GF-D8 (cell line): ENCODE measurements at places on chromosomes 11 and 22.

- peak; percentile 26 for DNase-seq
Measured at GRCh38 chr22:45997777-45998637, 21.0 kb upstream of the WNT7B start.

GRCh38 chr22:27610863-27611786 lies 190.4 kb downstream of the MN1 start:
- no peak for DNase-seq

DNA sequence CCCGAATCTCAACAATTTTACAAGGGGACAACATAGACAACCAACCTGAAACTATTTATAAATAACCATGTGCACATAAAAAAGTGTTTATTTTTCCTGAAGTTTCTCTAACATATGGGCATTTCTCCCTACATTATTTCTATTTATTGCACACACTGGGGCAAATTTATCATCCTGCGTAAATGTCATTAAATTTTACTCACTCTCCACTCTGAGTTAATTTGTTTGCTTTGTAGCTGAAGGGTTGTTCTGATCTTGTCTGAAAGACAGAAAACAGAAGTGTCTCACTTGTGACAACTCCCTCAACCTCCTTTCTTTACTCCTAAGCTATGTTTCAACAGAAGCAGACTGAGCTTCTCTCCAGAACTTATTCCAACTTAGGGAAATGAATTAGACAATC lies 194.2 kb downstream of the HIPK3 start:
- no peak for DNase-seq

- DNase-seq = no peak
Measured at GRCh38 chr11:96760815-96761214, 371.0 kb downstream of the JRKL start.

- no peak for DNase-seq
Measured at GRCh38 chr11:79699246-79699645, 258.4 kb upstream of the TENM4 start.

GRCh38 chr22:48594016-48594756 lies 1233.5 kb downstream of the BRD1 start:
- DNase-seq = no peak

GRCh38 chr11:113015098-113015455 lies 53.9 kb downstream of the NCAM1 start:
- no peak for DNase-seq

DNA sequence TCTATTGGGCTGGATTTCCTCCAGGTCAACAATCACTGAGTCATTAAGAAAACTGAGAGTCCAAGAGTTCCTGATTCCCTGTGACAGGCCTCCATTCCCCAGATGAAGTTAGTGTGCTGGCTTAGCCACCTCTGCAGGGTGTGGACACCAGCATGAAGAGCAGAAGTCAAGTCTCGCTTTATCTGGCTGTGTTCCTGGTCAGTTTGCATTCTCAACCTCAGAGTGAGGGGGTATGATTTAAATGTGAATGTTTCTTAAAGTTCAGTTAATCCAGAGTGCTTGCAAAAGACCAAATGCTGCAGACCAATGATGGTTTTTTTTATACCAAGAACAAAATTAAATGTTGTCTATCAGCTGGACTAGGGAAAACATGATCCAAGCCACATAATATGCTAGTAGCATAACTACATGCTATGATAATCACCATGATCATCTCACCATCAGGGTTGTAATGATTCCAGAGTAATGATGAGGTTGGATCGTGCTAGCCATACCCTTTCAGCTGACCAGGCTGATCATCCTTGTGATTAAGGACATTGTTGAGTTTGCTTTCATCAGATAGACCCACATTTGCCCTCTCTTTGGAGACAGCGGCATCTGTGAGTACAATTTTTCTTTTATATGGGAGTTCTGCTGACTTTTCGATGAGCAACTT lies 145.8 kb upstream of the ARHGAP20 start:
- no peak for DNase-seq

GRCh38 chr22:40187389-40187788 lies 9.7 kb downstream of the TNRC6B start:
- no peak for DNase-seq

DNA sequence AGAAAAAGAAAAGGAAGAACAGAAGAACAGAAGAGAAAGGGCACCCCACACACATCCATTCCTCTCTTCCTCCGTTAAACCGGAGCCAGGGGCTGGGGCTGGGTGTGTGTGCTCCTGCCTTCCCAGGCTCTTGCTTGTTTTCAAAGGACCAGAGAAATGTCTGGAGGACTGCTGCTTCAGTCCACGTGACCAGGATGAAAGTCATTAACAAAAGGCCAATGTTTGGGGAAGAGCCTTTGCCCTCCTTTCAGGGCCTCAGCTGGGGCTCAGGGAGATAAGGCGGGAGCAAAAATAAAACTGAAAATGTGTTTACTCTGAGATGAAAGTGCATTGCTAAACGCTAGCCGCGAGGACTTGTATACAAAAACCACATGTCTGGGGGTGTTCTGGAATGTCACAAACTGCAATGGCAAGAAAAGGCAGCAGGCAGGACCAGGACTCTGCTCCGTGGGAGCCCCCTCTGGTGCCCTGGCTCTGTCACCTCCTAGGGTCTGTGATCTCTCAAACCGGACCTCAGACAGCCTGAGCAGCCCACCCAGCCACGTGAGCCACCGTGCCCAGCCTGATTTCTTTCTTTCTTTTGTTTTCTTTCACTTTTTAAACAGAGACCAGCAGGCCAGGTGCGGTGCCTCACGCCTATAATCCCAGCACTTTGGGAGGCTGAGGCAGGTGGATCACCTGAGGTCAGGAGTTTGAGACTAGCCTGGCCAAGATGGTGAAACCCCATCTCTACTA lies 31.6 kb upstream of the MYH9 start:
- DNase-seq = no peak

- no peak for DNase-seq
Measured at GRCh38 chr22:42389143-42389542, 43.1 kb downstream of the NFAM1 start.

- no peak for DNase-seq
Measured at GRCh38 chr11:68315171-68315920, 3.0 kb downstream of the LRP5 start.

GRCh38 chr11:17515443-17516176 lies 28.6 kb downstream of the USH1C start:
- DNase-seq = no peak

DNA sequence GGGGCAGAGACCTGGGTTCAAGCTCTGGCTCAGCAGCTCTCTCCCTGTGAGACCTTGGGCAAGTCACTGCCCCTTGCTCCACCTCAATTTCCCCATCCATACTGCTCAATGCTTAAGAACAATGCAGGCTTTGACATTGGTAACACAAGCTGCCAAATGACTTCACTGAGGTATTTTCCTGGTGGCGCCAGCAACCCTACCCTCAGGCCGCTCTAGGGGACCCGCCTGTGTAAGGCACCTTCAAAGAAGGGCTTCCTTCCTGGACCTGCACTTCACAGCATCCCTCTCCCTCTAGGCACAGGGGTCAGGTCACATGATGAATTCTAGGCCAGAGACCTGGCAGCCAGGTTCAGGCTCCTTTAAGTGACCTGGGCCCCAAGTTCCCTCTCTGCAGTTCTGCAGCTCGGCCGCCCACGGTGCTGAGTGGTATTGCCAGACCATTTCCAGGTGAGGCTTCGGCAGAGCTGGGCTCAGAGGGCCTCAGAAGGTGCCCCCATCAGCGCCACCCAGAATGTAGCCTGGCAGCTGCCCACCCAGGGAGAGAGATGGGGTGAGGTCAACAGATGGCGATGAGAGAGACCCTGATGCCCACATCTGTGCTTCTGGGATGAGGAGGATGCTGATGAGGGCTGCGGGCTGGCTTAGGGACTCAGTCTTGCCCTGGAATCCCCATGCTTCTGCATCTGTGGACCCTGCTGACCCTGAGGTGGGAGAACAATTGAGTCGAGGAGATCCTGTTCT lies 4.5 kb downstream of the WNT11 start:
- no peak for DNase-seq

DNA sequence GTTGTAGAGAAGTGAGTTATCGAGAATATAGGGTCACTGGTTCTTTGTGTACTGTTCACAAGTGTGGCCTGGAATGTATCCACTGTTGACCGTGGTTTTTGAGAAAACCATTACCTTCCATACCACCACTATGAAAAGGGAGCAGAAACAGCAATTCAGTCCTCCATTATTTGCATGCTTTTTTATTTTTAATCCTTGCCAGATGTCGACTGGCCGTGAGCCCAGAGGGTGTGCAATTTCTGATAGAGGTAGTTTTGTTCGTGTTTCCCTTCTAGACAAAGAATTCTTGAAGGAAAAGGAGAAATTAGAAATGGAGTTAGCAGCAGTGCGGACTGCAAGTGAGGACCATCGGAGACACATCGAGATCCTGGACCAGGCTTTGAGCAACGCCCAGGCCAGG lies 81.7 kb downstream of the AMOTL1 start:
- DNase-seq = no peak

GRCh38 chr11:69808667-69809086 lies 10.5 kb downstream of the FGF3 start:
- no peak for DNase-seq

GRCh38 chr11:105132716-105133511 lies 6.7 kb downstream of the CARD18 start:
- no peak for DNase-seq

- DNase-seq = no peak
Measured at GRCh38 chr11:83072350-83073242, 899 bp upstream of the RAB30 start.

GRCh38 chr11:61911128-61911700 lies 6.2 kb downstream of the RAB3IL1 start:
- DNase-seq = no peak

- DNase-seq = no peak
Measured at GRCh38 chr11:70913715-70914231, 338.6 kb downstream of the SHANK2 start.

- peak; percentile 79 for DNase-seq
Measured at GRCh38 chr22:37636186-37636948, 3.1 kb upstream of the SH3BP1 start.

- no peak for DNase-seq
Measured at GRCh38 chr11:87778357-87778756, 396.9 kb downstream of the RAB38 start.

DNA sequence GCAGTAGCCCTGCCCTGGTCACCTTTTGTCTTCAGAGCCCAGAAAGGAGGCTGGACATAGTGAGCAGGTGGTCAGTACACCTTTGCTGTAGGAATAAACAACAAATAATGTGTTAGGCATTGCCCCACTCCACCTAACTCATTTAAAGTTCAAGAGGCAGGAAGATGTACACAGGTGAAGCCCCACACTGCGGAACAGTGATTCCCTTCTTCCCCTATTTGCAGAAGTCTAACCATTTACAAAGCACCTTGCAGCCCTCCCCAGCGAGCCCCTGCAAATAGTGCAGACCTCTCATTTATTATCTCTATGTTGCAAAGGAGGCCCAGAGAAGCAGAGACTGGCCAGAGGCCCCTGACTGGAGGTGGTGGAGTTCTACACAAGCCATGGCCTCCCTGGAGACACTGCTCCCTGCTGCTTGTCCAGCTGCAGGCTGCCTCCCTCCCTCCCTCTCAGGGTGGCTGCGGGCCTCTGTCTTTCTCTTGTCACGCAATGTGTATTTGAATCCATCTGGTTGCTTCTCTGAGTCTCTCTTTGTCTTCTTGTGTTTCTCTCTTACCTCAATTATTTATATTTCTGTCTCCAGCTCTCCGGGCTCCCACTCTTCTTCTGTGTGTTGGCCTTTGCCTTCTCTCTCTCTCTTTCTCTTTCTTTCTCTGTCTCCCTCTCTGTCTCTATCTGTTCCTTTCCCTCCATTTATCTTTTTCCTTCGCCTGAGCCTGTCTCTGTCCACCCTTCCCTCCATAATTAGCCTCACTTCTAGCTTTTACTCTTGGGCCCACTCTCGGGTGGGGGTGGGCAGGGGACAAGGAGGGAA lies 59.1 kb upstream of the PRDM11 start:
- DNase-seq = no peak

GRCh38 chr11:59198726-59199125 lies 14.0 kb downstream of the MPEG1 start:
- DNase-seq = no peak
